ENCODE measurements at places on chromosomes 11 and 22.

GRCh38 chr11:86103808-86104207, 34.9 kb upstream of the PICALM start:
- DNase-seq = no peak

- peak; percentile 8 for DNase-seq
These were observed 81.0 kb downstream of the BUD13 start for GRCh38 chr11:116691771-116692177.

DNA sequence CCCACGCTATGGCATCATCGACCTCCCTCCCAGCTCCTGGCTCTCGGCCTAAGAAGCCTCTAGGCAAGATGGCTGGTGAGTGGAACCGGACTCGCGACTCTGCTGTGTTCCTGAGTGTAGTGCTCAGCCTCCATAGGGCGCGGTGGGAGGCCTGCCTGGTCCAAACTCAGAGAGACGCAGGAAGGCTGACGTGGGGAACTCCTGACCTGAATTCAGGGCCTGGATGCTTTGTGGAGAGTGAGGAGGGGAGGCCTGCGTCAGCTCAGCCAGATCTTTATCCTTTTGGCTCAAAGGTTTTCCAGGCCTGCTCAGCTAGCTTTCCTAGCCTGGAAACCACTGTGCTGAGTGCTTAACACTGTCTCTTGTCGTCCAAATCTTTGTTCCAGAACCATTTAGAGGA, 8.0 kb downstream of the TIRAP start:
- no peak for DNase-seq

- peak; percentile 72 for DNase-seq
These were observed 83.7 kb downstream of the MAML2 start for GRCh38 chr11:96259134-96259830.

- DNase-seq = no peak
These were observed 45.2 kb downstream of the SLC5A12 start for GRCh38 chr11:26676641-26677040.

DNA sequence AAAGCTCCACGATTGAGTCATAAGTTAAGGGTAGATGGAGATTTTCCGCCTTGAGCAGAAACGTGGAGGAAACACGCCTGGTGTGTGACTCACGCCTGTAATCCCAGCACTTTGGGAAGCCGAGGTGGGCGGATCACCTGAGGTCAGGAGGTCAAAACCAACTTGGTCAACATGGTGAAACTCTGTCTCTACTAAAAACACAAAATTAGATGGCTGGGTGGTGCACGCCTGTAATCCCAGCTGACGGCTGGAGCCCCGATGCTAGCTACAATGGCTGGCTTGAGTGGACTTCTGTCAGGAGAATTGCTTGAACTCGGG, 17.3 kb upstream of the DGCR8 start:
- DNase-seq = no peak

DNA sequence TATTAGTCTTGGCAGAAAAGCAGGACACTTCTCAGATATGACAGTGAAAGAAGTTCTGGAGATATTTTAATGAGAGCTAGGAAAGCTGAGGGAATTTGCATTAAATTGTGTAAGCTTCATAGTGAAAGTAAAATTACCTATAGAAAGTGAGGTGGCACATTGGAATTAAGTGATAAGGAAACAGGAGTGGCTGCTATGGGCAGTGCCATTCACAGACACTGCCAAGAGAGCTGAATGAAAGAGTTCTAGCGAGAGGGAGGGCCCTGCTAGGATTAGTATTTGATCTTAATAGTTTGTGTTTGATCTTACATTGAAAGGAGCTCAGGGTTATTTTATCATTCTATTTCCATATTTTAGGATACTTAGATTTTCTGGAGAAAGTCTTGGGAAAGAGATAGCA, 351.9 kb downstream of the DDX10 start:
- DNase-seq = no peak

- no peak for DNase-seq
These were observed 128 bp downstream of the TAF10 start for GRCh38 chr11:6611963-6612212.

DNA sequence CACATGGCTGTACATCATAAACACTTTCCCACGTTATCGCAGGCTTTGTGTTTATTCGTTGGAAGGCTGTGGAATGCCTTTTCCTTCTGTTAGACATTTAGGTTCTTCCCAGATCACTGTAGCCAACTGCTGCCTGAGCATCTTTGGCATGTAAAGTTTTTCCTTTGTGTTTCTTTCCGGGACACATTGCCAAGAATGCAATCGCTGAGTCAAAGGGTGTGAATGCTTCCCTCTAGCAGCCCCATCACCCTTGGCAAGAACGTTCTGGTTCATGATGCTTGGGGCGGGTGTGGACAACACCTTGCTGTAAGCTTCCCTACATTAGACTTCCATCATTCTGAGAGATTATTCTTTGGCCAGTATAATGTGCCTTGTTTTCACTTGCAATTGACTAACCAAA, 136.2 kb downstream of the OSBP2 start:
- DNase-seq = peak; percentile 71

GRCh38 chr22:46297151-46297812, 612 bp downstream of the GTSE1 start:
- DNase-seq = no peak

- no peak for DNase-seq
These were observed 120.6 kb upstream of the LMO1 start for GRCh38 chr11:8384199-8384821.

DNA sequence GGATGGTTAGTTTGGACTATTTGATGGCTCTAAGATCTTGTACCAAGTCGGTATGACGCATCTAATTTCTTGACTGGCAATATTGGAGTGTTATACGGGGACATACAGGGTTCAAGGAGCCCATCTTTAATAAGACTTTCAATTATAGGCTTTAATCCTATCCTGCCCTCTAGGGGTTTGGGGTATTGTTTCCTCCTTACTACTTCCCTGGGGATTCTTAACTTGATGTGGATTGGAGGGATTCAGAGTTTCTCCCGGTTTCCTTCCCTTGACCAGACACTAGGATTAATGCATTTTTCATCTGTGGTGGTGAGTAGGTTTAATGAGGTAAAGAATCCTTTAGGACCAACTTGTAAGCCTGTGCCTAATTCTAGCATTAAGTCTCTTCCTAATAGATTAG, 18.8 kb downstream of the CYP2D6 start:
- DNase-seq = no peak

- peak; percentile 58 for DNase-seq
These were observed 92.9 kb downstream of the PDHX start for GRCh38 chr11:35009191-35009943.

GRCh38 chr11:13140028-13140870, 131.1 kb downstream of the RASSF10 start:
- peak; percentile 73 for DNase-seq

DNA sequence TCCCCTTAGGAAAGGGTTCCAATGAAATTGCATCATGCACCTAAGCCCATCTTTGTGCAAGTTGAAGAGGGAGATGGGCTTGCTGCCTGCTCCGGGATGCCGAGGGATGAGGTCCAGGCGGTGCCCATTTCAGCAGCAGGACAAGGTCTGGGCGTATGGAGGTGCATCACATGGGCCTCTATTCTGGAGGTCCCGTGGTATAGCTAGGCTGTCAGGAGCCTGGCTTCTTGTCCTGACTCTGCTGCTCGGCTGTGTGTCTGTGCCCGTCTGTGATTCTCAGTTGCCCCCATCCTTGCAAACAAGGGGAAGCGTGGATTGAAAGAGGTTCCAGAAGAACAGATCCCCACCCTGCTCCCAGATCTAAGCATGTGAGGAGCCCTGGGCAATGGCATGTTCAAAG, 130.0 kb downstream of the OSBP2 start:
- DNase-seq = no peak

- DNase-seq = no peak
These were observed 57.7 kb upstream of the AMPD3 start for GRCh38 chr11:10397226-10397987.
